ENCODE measurements at places on chromosomes 6 and 20. TPM values are rescaled to one million over a fixed set of nuclear protein-coding genes. Genes with fewer than 3 reads are reported as not detected.

DNA sequence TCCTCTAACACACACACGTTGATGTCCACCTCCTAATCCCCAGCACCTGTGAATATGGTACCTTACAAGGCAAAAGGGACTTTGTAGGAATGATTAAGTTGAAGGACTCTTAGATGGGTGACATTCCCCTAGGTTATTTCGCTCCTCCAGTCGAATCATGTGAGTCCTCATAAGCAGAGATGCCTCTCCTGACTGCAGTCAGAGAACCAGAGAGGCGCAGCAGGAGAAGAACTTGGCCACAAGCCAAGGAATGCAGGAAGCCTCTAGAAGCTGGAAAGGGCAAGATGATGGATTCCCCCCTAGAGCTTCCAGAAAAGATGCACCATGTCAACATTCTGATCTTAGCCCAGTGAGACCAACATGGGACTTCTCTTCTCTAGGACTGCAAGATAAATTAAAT, 133.1 kb upstream of the PTPRT start:
- DNase-seq: no peak

Gene SAMD10
- total RNA-seq: 4.7 TPM

DNA sequence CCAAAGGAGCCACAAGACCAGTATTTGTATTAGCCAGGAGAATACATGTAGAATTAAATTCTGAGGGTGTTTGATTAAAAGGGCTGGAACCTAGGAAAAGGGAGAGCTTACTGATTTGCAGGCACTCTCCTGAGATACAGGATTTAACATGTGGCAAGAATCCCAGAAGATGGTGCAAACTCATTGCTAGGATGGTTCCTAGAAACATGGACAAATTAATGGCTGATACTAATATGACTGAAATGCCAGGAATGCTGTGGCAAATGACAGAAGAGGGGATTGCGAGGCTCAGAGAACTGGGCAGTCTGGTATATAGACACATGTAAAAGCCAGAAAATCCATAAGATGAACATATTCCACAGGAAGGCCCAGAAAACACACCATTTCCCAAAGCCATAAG, 118.1 kb downstream of the RWDD2A start:
- no peak for DNase-seq

DNA sequence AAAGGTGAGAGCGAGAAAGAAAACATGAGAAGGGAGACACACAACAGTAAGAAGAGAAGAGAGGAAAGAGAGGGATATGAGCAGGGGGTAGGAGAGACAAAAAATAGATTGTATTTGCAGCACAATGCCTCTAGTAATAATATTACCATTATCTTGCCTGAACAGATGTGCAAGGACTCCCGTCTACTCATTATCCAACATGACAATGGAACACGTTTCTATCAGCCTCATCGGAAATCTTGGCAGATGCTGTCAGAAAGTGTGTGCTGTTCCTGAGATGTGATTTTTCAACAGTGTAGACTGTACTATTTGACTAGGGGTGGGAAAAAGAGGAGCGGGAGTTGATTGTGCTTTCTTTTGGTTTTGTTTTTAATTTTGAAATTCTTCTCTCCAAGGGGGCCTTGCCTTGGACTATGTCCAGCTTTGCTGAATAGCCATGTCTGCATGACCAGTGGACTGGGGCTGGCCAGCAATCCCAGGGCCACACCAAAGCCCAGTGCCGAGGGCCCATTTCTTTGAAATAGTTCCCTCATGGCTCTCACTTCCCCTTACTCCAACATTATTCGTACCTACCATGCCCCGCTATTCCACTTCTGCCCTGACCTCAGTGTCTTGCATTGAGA, 11.3 kb upstream of the TRAM2 start:
- DNase-seq: no peak

- DNase-seq: no peak
Observed at GRCh38 chr6:145547594-145548335, 187.6 kb downstream of the EPM2A start.

DNA sequence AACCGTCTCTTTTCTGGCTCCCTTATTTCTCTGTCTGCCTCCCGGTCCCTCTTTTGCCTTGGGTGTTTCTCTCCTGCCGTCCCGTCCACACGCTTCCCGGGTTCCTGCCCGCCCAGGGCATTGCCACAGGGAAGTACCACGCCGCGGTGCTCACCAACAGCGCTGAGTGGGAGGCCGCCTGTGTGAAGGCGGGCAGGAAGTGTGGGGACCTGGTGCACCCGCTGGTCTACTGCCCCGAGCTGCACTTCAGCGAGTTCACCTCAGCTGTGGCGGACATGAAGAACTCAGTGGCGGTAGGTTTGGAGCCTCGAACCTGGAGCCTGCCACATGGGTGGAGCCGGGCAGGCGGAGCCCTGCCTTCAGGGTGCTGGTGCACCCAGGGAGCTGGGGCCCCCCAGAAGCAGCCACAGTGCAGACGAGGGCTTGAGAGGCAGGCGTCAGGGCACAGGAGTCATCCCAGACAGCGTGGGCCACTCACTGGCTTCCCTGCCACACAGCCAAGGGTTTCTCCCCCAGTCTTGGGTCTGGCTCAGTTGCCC, 21.3 kb downstream of the NPEPL1 start:
- DNase-seq: peak; percentile 77

GRCh38 chr6:2741756-2742155, 9.0 kb downstream of the MYLK4 start:
- DNase-seq: no peak

Gene MEI4
- not detected for total RNA-seq

DNA sequence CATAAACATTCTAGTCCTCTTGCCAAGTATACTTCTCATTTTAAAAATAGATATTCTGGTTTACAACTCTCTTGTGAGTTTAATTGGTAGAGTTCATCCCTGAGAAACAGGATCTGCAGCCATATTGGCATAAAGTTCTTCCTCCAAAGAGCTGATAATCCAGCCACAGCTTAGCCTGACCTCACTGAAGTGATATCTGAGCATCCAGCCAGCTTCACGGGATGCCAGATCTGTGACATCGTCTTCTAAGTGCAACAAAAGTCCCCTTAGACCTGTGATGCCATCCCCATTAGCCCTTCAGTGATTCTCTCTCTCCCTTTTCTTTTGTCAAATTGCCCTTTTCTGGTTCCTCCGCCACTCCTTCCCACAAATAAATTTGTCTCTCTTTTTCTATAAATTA, 180.6 kb upstream of the STXBP5 start:
- no peak for DNase-seq

GRCh38 chr6:29870104-29870503, 42.5 kb downstream of the HLA-G start:
- DNase-seq: no peak

Gene FRK
- 1.1 TPM for total RNA-seq

- no peak for DNase-seq
Observed at GRCh38 chr20:12093057-12093796, 175.5 kb downstream of the BTBD3 start.

- no peak for DNase-seq
Observed at GRCh38 chr6:113047932-113048331, 700.8 kb downstream of the RFPL4B start.

- no peak for DNase-seq
Observed at GRCh38 chr6:32108094-32108627, 977 bp downstream of the TNXB start.

DNA sequence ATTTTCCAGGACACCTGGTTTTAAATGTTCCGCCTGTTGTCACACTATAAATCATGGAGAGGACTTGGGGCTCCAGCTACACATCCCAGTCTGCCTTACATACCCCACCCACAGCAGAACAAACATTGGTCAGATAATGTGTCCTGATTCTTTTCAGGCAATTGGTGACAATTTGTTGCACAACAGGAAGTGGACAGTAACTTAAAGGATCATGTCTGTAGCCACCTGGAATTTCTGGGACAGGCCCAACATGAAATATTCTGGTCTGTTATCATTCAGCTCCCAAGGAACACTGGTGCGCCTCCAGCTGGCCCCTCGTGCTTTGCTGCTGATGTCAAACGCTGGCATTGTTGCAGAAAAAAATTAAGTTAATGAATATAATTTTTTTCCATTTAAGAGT, 117.2 kb downstream of the SOBP start:
- no peak for DNase-seq

Gene HLA-E
- 93.2 TPM for total RNA-seq
